Activated T-cell treated with anti-CD3 and anti-CD28 coated beads, Interleukin-2, amount 50 U/mL, for 1 hour (primary cell): ENCODE measurements at places on chromosomes 7 and 10.

- no peak for DNase-seq
Measured at GRCh38 chr10:126617733-126618132, 52.8 kb downstream of the C10orf90 start.

DNA sequence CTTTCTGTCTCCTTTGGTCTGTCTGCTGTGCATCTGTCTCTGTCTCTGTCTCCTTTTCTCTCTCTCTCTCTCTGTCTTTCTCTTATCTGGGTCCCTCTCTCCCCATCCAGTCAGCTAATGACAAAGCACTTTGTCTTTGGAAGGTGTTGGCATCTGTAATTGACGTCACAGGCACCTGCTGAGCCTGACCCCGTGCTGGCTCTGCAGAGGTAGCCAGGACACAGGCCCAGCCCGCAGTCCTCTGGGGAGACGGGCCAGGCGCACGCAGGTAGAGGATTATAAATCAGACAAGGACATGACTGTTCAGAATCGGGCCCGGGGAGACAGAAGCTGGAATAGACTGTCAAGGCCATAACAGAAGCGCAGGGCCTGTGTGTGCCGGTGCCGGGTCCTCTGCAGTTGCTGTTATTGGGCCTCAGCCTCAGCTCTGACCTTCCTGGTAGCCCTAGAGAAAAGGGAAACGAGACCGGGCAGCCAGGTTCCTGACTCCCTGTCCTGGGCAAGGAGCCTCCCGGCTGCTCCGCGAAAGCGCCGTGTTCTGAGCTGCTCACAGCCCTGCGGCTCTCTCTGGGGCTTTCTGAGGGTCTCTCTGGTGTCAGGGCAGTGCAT lies 10.7 kb upstream of the PSMG3 start:
- DNase-seq, result no peak

DNA sequence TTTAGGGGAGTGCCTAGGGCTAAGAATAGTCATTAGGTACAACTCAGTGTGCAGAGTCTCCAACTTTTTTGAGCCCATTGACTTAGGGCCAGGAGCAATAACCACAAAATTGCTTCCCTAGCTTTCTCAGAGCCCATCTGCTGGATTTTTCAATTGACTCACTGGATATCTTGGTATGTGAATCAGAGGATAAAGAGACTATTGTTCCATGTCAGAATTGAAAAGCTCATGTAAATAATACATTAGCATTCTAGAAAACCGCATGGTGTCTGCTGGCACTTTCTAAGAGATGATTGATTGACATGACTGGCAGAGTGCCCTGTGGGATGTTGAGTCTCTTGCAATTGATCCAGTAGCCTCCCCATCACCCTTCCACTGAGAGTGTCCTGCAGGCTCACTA lies 246.2 kb downstream of the CCDC7 start:
- no peak for DNase-seq

DNA sequence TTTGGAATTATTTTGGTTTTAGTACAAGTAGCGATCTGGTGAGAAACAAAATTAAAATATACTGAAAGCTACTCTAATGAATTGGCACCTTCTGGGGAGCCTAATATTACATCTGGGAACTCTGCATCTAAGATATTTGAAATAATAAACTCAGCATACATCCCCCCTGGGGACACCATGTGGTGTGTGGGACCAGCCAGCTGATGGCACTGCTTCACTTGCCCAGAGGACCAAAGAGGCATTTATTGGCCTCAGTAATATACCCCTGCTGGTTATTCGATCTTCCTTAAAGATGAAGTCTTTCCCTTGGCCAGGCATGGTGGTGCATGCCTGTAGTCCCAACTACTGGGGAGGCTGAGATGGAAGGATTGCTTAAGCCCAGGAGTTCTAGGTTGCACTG lies 195.1 kb upstream of the AUTS2 start:
- DNase-seq, result no peak

DNA sequence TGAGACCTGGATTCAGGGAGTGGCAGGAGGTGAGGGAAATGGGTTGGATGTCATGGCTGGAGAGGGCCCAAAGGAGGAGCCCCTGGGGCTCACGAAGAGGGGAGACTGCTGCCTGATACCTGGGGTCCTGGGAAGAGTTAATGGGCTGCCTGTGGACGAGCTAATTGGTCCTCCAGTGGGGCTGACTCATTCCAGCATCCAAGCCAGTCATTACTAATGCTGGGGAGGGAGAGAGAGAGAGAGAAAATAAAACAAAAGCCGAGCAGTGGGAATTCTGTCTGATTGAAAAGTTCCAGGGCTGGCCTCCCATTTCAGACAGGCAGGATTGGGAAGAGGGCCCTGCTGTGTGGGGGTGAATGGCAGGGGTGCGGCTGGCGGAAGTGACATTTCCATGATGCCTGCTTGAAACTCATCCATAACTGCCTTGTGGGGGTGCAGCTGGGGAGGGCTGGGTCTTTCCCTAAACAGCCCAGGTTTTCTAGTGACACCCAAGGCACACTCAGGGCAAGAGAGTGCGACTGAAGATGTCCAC lies 297.8 kb downstream of the RPS24 start:
- DNase-seq, result no peak

DNA sequence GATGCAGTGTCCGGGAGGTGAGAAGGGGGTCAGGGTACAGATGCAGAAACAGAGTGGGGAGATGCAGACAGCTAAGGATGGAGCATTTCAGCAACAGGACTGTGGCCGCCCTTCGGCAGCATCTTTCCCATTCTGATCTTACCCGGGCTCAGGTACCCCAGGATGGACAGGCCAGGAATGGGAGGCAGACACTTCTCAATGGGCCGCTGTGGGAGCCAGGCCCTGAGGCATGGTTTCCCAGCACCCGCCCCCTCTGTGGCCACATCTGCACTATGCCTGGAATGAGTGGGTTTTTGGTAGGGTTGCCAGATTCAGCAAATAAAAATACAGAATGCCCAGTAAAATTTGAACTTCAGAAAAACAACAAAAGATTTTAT lies 105.2 kb upstream of the CTBP2 start:
- DNase-seq, result no peak

DNA sequence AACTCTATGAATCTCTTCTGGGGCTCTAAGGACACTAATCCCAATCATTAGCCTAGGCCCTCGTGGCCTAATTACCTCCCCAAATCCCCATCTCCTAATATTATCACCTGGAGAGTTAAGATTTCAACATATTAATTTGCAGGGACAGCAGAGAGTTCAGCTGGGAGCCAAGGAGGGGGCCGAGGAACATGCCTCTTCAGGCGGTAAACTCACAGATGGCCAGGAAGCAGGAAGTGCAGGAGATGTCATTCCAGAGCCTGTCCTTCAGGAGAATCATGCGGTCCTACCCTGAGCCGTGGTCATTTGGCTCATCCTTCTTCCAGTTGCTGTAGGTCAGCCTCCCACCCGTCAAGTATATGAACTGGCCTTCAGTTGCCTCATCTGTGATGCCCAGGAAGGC lies 21.9 kb upstream of the SFTPA2 start:
- DNase-seq, result no peak

DNA sequence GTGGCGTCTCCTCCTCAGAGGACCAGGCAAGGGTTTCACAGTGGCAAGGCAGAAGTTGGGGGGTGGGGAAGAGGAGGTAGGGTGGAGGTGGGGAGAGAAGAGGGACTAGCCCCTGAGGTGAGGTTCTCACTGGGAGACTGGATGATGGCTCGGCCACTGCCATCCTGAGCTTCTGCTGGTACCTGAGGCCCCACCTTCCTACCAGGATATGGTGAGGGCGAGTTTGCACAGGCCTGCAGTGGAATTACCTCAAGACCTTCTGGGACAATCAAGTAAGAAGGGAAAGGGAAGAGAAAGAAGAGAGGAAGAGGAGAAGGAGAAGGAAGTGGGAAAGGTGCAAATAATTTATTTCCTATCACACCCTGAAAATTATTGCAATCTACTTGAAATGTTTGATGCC lies 111.8 kb upstream of the GDF10 start:
- DNase-seq, result no peak

DNA sequence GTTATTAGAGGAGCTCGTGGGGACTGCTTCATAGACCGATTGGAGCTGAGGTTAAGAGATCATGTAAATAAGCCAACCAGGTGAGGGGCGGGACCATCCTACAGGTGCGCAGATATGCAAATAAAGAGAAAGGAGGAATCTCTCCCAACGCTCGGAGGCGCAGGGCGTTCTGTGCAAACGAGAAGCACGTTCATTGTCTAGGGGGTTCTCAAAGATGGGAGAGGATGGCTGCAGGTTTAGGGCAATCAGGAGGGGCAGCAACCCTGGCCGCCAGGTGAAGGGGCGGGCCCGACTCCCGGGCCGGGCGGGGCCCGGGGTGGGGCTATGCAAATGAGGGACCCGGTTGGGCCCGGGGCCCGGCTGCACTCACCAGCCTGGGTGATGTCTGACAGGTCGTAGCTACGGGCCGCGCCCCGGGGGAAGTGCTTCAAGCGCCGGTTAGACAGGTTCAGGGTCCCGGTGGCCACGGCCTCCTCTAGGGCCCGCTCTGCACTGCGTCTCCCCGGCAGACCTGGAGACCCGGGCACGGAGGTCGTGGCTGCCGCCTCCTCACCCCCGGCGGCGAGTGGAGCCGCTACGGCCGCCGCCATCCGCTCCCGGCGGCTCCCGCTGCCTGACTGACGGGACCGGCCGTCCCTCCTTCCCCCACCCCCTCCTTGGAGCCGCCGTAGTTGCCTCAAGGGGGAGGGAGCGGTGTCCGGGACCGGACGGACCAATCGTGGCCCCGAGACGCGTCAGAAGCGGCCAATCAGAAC lies at the start of gene LRCH4:
Gene LRCH4 (minus strand): TSS at position 619 of the 755 bp plus-strand sequence. CDS start 29 bp downstream, at position 590.
- DNase-seq, result peak; percentile 74

- DNase-seq, result no peak
Measured at GRCh38 chr7:137146012-137146455, 197.5 kb downstream of the PTN start.

DNA sequence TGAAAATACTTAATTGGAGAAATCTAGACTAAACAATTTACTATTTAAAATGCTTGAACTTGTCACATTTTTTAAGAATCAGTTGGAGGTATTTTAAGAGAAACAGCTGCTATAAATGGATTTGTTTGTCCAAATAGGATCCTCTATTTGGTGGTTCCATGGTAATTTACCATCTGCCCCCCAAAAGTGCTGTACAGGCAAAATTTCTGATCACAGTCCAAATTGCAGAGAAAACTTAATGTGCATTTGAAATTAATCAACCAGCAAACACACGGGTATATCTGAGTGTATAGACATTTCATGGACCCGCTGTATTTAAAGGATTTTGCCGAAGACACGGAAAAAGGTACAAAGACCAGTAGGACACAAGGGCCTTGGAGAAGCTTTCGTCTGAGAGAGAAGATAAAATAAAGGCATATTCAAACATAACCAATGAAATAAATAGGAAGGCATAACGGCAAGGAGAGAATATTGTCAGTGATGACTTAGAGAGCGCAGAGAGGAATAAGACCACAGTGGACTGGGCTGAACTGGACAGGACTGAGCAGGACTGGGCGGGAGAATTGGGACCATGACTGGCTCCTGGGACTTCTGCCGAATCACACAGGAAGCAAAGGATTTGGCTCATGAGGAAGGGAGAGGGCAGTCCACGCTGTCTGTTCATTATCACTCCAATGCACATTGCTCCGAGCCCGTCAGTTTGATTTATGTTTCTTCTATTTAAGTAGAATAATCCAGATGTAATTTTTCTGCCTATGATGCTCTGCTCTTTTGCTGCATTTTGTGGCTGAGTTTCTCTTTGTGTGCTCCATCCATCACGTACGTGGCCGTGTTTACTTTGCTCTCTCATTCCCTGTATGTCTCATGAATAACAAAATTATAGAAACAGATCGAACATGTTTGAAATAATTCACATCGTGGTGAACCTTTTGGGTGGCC lies 112.8 kb downstream of the PRLHR start:
- no peak for DNase-seq

- DNase-seq, result no peak
Measured at GRCh38 chr10:99850021-99850766, 67.8 kb downstream of the ABCC2 start.

- no peak for DNase-seq
Measured at GRCh38 chr7:1386623-1387220, 72.5 kb downstream of the MICALL2 start.

- DNase-seq, result no peak
Measured at GRCh38 chr10:62248465-62248864, 20.2 kb downstream of the RTKN2 start.

- no peak for DNase-seq
Measured at GRCh38 chr10:13991353-13991752, 339.4 kb downstream of the FRMD4A start.

GRCh38 chr7:105297309-105297708 lies 91.4 kb downstream of the SRPK2 start:
- DNase-seq, result no peak

- DNase-seq, result no peak
Measured at GRCh38 chr10:90960355-90960814, 39.5 kb upstream of the ANKRD1 start.

DNA sequence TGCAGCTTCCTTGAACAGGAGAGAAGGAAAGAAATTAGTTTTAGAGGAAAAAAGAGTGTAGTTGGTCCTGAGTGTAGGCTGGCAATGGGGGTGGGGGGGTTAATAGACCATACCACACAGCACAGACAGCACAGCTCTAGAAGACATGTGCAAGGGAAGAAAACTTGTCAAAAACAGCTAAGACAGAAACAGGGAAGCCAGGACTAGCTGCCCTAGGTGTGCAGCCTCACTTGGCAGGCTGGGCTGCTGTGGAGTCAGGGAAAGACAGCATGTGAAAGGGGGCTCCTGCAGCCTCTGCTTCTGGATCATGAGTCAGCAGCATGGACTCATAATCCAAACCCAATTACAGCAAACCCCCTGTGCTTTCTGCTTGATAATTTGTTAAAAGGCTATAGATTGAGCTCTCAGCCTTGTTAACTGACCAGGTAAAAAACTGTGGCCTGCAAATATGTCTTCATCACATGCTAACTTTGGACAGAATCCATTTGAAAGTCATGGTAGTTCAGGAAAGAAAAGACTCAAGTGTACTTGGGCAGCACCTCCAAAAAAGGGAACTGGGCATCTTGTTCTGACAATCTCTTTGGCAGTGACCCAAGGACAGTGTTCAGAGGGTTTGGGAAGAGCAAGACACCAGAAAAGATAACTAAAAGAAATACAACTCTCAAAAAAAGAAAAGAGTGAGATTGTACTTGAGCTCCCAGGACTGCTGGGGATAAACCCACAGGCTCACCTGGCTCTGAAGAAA lies 142.2 kb upstream of the VWC2 start:
- DNase-seq, result no peak

DNA sequence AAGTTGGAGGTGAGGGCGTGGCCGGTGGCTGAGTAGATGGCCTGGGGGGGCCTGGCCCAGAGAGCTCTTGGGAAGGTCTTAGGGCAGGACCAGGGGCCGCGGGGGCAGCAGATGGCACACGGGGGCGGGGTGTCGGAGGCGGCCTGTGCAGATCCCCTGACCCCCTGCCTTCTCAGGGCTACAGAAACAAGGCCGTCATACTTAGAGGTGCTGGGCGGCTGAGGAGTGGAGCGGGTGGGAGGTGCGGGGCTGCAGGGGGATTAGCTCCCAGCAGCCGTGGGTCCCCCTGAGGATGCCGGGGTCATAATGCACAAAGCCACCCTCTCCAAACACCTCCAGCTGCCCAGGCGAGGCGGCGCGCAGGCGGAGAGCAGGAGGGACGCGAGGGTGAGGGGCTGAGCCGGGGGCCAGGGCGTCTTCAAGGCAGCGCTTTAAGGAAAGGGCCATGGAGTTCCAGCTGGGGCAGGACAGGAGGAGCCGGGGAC lies 40.4 kb upstream of the ZNF32 start:
- DNase-seq, result no peak

- no peak for DNase-seq
Measured at GRCh38 chr7:2921653-2922347, 77.7 kb upstream of the GNA12 start.
